ENCODE measurements at places on chromosomes 2 and 18.

DNA sequence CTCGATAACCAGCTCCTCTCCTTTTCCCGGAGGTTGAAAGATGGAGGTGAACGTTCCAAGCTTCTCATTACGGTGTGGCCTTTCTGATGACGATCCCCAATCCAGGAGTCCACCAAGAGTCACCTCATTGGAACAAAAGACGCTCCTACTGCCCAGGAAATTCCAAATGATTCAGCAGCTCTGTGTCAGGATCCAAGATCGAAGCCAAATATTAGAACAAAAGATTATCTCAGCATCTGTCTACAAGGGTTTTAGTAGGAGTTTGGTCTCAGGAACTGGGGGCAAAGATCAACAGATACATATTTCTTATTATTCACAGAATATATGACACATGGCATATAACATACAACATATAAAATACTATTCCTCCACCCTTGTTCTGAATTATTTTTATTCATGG, 161.1 kb upstream of the RAB12 start:
- DNase-seq = no peak

DNA sequence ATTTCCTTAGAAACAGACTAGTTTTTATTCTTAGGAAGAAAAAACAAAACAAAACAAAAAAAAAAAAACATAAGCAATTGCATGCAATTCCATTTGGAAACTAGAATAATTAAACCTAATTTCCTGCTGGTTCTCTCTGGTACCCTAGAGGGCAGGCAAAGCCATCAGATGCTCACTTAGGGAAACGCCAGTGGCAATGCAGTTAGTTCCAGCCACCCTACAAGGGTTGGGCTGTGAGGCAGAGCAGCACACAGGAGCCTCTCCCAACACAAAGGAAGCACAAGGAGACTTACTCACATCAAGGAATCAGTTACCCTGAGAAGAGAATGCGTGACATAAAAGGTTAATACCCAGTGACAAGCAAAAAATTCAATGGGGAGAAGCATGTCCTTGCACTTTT, 28.8 kb downstream of the CCDC93 start:
- DNase-seq = no peak

GRCh38 chr18:13107074-13107473, 111.5 kb upstream of the LDLRAD4 start:
- no peak for DNase-seq

DNA sequence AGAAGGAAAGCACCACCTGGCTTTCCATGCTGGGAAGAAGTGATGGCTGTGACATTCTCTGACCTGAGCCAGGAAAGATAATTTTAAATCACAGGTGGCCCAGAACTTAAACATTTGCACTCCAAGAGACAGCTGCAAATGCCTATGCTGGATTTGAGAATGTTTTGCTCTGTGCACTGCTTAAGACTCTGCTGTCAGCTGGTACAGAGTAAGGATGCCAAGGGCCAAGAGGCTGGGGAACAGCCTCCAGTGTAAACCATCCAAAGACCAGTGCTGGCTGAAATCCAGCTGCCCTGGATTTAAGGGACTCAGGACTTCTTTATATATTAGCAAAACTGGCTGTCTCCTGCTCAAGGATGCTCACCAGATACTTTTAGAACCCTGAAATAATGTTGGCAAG, 3.9 kb downstream of the HOXD8 start:
- DNase-seq = no peak

DNA sequence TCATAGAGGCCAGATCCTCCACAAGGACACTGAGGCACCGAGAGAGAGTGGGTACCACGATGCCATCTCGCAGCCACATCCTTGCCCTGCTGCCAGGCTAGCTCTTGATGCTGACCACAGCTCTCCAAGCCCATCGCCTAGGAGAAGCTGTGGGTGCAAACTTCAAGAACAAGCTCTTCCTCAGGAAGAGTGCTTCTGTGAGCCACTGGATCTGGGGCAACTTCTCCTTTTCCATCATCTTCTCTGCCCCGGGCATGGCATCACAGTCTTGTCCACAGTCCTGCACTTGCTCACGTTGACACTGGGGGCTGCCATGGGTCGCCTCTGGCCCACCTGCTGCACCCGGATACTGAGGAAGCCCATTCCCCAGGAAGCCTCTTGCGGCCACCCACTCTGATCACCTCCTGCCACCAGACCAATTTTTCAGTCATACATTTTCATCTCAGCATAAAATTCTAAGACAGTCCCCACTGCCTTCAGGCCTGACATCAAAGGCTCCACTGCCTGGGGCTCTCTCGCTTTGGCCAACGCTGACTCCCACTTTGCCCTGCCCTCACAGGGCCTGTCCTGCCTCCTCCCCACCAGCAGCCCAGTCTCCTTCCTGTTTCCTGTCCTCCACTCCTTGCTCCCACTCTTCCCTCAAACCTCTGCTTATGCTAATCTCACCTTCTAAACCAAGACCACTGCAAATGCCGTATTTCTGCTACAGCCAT, 243.9 kb downstream of the AFF3 start:
- DNase-seq = no peak

GRCh38 chr2:77328134-77328931, 193.8 kb downstream of the LRRTM4 start:
- no peak for DNase-seq

DNA sequence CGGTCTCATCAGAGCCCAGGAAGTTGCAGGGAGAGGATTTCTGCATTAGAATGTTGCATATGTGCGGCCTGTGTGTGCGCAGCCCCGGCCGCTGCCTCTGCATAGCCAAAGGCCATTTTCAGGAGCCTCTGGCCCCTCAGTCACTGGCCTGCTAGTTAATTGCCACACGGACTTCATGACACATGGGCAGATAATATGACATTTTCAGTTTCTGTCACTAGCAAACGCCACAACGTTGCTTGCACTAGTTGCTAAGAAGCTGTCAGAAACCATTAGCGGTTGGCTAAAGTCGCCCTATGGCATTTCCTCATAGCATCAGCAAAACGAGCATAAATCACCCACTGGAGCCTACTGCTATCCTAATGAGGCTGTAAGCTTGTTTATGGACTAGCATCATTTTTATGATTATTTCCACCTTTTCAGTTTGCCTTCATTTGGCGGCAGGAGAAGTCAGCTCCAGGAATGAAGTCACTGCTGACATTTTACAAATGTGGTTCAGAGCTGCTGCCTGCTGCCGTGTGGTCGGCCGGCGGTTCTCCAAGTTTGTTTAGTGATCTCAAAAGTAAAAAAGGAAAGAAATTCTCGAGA, 73.7 kb downstream of the MEIS1 start:
- DNase-seq = no peak

DNA sequence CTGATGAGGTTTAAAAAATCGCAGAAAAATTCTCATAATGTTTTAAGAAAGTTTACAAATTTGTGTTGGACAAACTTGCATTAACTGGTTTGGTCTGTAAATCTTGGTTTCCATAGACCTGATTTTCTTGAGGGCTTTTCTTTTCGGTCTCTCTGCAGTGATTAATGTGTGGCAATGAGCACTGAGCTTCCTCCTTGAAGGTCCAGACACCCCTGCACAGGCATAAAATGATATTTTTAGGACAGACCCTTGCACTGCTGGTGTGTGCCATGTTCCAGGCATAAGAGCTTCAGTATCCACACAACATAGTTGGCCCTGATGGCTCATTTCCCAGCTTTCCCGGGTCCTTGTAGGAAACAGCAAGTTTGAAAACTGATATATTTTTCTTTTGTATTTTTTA, 33.7 kb downstream of the MRPL33 start:
- DNase-seq = no peak

DNA sequence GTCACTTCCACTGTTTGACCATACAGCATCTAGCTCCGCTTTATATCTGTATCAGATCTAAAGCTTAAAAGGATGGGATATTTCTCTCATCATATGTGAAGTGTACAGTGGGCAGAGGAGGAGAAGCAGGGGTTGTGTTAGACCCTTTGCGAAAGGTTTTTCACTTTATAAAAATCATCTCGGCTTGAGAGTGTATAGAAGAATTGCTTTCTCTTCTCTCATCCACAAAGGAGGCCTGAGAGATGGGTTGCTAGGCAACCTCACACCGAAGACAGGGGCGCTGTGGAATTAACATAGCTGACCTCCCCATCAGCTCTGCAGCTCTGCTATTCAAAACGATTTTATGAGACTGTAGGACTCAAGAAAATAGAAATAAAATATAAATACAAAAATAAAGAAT, 70.2 kb upstream of the GALNT3 start:
- no peak for DNase-seq

DNA sequence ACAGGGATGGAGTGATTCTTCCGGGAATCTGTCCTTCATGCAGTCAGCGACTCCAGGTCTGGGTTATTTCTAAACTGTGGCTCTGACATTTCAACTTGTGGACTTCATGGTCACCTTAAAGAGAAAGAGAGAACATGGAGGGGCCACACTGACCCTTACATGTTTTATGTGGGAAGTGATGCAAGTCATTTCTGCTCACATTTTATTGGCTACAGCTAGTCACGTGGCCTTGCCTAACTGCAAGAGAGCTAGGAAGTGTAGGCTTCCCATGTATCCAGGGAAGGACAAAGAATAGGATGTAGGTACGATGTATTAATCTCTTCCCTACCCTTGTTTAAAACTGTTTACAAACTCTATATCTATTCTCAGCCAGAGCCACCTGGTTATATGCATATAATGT, 30.3 kb upstream of the AFTPH start:
- DNase-seq = no peak

- no peak for DNase-seq
Measured at GRCh38 chr2:84839851-84840250, 41.0 kb downstream of the TRABD2A start.

GRCh38 chr18:32956591-32957315, 183.9 kb upstream of the KLHL14 start:
- no peak for DNase-seq

- DNase-seq = no peak
Measured at GRCh38 chr2:18136881-18137475, 258.5 kb downstream of the KCNS3 start.

- no peak for DNase-seq
Measured at GRCh38 chr2:48126162-48126561, 219.9 kb upstream of the FBXO11 start.

- DNase-seq = no peak
Measured at GRCh38 chr18:12895014-12895413, 11.0 kb upstream of the PTPN2 start.

DNA sequence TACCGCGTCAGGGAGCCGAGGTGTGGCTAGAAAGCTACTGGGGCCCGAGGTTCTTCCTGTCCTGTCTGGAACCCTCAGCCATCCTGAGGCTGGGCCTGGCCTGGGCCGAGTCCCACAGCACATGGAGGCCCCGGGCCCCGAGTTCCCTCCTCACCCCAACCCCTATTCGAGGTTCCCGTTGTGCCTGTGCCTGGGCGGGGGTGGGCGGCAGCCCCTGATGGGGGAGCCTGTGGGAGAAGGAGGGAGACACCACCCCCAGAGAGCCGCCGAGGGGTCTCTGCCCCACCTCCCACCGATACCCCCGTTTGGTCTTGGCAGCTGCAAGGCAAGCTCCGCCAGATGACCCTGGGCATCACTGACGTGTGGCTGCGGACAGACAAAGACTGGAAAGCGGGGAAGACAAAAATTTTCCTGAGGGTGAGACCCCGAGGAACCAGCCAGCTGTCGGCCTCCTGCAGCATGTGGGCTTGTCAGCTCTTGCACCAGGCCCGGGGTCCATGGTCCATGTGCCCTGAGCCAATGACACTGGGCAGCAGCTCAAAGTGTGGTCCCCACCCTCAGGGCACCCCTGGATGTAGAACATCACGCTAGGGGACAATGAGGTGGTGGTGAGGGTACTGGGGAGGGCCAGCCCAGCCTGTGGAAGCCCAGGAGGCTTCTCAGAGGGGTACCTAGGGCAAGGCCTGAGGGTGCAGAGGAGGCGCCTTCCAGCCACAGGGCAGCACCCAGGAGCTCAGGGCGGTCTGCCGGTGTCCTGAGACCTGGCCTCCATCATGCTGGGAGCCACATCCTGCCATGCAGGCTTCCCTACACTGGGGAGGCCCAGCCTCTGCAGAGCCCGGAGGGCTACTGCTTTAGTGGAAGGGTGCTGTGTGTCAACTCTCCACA, 52.5 kb upstream of the GPR17 start:
- DNase-seq = no peak

GRCh38 chr2:30339071-30339470, 107.7 kb downstream of the LBH start:
- no peak for DNase-seq

DNA sequence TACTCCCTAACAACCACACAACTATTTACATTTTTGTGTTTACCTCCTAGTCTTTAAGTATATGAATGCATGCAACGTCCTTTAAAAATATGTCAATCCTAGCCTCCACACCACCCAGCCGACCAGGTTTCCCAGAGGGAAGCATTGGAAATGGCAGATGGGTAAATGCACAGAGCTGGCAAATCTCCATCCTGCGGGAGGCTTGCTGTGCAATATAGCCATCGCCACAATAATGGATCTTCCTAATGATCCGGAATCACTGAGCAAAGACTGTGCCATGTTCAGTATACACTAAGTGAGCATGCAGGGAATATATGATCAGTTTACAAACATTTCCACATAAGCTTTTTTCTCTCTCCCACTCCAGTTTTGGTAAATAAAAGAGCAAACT, 131.8 kb downstream of the NEDD4L start:
- DNase-seq = no peak

DNA sequence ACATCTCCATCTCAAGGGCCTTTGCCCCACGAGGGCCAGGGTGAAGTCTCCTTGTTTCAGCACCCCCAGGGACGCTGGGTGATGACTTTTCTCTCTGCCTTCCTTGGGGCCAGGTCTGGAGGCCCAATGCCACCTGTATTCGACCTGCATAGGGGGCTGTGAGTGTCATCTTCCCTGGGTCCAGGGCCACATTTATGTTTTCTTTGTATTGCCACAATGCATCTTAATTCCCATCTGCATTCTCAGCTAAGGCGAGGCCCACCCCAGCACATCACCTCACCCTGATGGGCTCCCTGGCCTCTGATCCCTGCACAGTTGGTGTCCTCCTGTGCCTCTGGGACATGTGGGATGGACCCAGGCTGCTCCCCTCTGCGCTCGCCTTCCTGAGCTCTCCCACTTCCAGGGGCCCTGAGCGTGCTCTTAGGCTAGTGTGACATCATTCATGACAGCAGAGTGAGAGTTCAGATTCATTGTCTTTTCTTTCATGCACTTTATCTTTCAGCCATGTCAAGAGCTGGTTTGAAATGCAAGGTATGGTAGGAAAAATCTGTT, 122.0 kb upstream of the COPS8 start:
- DNase-seq = no peak

DNA sequence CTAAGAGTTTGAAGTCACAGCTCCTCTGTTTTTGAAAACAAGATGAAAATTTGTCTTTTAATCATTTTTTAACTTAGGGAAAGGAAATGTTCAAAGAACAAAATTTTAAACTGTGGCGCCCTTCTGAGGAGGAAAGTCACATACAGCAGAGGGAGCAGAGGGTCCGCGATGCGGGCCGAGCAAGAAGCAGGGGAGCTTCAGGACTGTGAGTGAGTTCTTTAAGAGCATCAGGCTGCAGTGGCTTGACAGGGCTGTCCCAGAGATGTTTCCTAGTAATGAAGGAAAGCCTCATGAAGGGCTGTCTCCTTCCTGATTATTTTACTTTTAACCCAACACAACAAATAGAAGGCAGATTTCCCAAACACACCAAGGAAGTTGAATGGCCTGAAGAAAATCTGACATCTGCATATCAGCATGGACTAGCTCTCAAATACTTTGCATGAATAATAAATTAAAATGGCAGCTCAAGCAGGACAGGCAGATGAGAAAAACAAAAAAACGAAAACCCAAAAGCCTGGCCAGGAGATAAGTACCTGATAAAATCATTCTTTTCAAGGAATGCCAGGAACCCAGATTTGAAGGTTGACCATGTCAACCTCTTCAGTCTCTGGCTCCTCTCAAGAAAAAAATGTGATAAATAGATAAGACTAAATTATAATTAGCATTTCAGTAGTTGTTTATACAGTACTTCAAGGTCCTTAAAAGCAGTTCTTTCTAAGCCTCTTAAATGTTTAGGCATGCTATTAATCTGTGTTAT, 60.8 kb downstream of the SLC40A1 start:
- no peak for DNase-seq
